Kasumi-1 (cell line): ENCODE measurements at places on chromosomes 3 and 15.

DNA sequence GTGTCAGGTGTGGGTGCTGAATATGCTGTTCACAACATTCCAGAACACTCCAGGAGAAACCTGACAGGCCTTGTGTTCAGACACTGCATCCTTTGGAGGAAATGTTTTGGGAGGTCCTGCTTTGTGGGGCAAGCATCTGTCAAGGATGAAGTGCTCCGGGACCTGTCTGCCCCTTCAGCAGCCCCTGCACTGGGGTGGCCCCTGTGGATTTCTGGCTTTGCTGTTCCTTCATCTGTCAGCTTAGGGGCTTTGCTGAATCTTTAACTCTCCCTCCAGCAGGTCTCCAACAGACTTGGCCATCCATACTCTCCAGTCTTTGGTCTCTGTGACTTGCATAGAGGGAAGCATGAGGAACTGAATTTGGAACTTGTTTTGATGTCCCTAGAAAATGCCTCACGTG, 3.1 kb downstream of the PRR23E start:
- no peak for DNase-seq

DNA sequence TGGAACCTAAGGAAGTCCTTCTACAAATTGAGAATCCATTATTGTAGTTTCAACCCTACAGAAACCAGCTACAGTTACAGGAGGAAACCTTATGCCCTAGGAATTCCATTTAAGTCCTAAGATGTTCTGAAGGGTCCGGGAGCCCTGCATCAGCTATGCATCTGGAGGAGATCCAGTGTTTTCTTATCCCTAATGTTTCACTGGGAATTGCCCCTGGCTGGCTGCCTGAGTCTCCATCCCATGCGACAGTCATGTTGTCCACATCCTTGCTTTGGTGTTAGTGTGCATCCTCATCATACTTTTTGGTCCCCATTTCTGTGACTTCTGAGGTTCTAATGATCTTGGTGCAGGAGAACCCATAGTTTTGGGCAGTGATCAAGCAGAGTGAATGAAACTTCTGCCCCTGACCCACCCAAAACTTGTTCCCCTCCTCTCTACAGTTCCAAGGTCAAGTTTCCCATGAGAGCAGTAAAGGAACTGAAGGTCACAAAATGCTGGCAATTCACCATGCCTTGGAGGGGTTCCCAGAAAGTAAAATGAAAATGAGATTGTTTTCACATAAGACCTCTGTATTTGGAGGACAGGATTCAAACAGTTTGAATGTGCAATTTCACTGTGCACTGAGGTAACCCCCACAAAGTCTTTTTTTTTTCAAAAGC, 121.9 kb upstream of the PHLDB2 start:
- no peak for DNase-seq

DNA sequence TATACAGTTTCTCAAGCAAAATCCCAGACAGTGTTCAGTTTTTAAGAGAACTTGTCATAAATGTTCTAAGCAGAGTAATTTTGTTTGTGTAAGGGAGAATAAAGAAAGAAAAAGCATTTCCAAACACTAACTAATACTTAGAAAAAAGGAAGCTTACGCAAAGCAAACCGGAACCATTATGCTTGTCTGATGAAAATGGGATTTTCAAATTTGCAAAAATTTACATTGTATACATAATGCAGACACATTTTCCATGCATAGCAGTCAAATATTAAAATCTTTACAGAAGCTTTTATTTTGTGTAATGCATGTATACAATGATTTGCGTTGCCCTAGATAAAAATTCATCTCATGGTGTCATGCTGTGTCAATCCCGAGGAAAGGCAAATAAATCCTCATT, 229.0 kb downstream of the SLC9A9 start:
- no peak for DNase-seq

GRCh38 chr3:12946251-12946648, 104.9 kb upstream of the RPL32 start:
- DNase-seq, result no peak

- DNase-seq, result no peak
Measured at GRCh38 chr15:62431008-62431797, 266.1 kb upstream of the C2CD4B start.

DNA sequence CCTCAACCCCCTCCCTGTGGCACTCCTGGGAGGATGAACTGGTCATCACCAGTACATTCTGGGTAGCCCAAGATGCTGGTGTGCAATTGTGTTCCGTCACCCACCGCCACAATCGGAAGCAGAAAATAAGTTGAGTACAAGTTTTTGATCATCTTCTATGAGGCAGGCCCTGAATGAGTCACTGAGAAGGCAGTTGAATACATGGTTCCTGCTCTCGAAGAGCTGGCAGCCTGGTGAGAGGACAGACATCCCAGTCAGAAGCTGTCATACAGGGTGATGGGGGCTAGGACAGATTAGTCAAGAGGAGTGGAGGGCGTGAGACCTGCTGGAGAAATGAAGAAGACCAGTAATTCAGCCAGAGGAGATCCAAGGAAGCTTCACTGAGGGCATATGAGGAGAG, 6.2 kb downstream of the CEMIP start:
- DNase-seq, result no peak

GRCh38 chr3:194333981-194334320, 17.2 kb downstream of the CPN2 start:
- no peak for DNase-seq

- DNase-seq, result no peak
Measured at GRCh38 chr3:71127052-71127831, 456.3 kb downstream of the FOXP1 start.

DNA sequence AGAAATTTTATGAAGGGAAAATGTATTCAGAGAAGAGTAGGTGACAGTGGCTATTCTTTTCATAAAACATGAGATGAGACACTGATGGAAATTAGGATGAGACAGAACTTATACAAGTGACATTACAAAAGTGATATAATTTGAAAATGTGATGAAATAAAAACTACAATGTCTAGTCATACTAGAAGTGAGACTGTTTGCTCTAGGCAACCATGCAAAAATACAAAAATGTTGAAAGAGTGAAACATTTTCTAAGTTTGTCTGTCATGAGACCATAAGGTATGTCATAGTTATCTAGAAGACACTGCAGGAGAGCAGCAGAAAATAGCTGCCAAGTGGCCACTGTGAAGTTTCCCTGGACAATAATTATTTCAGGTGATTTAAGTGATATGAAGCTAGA, 459.5 kb downstream of the DIPK2A start:
- no peak for DNase-seq

DNA sequence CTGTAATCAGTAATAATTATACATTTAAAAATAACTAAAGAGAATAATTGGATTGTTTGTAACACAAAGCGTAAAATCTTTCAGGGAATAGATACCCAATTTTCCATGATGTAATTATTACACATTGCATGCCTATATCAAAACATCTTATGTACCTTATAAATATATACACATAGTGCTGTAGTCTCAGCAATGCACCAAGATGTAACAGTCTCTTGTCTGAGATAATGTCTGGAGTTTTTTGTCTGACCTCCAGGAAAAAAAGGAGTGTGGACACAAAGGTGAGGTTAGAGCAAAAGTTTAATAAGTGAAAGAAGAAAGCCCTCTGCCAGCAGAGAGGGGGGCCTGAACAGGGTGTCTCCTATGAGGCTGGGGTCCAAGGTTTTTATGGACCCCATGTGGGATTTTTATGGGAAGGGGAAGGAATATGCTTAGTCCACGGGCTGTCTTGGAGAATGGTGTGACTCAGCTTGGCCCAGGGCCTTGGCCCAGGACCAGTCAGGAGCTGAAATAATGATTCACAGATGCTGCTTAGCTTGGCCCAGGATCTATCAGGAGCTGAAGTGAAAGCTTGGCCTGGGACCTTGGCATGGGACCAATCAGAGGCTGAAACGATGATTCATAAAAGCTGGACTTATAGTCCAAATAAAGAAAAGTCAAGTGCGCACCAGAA, 545.0 kb downstream of the ZPLD1 start:
- no peak for DNase-seq

GRCh38 chr15:73677146-73677607, 7.0 kb upstream of the CD276 start:
- DNase-seq, result peak; percentile 48
